ENCODE measurements at places on chromosomes 6 and 20.
A peak's percentile ranks its signal among the peaks of the same experiment; 100 is the strongest.

DNA sequence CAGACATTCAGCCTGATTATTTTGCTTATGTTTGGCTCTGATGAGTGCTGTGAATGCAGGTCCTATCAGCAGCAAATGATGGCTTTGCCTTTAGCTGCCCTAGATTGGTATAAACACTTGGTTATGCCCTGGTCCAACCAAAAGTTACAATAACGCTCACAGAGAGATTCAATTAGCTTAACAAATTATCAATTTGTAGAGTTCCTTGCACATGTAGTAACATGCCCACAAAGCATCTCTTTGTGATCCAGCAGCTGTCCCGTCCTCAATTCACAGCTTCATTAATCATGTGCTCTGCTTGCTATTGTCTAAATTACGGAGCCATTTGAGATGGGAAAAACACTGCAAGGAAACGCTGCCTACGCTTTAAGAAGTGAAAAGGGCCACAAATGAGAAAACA is 457.9 kb downstream of the HDGFL1 start:
- no peaks in the 10 kb centered on the region for H3K27me3 ChIP-seq
- H3K4me3 ChIP-seq, result no peak overlapping the region
- no peaks in the 10 kb centered on the region for H3K4me1 ChIP-seq

- H3K4me1 ChIP-seq, result no peaks in the 10 kb centered on the region
- no peaks in the 10 kb centered on the region for H3K27me3 ChIP-seq
- no peak for DNase-seq
- no peak overlapping the region for H3K4me3 ChIP-seq
- H3K27ac ChIP-seq, result no peak overlapping the region
Observed at GRCh38 chr6:167552961-167553735, 228.3 kb downstream of the TTLL2 start.

DNA sequence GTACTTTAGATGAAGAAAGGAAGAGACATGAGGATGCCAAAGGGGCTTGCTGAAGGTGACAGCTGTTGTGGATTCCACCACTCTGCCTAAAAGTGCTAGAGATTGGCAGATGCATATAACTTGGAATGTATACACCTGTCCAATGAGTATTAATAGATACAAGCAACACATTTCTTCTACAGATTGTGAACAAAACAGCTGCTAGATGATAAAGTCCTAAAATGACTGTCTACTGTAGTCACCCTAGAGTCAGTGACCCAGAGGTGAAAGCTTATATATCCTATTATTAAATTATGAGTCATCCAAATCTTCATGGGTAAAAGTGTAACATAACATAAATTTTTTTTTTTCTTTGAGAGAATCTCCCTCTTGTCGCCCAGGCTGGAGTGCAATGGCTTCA is 5.2 kb downstream of the RNF217 start:
- no peaks in the 10 kb centered on the region for H3K27me3 ChIP-seq
- no peak for DNase-seq
- H3K4me1 ChIP-seq, result peaks cover 3% of the 10 kb centered on the region
- H3K36me3 ChIP-seq, result peaks cover 19% of the 10 kb centered on the region
- no peak overlapping the region for H3K27ac ChIP-seq

DNA sequence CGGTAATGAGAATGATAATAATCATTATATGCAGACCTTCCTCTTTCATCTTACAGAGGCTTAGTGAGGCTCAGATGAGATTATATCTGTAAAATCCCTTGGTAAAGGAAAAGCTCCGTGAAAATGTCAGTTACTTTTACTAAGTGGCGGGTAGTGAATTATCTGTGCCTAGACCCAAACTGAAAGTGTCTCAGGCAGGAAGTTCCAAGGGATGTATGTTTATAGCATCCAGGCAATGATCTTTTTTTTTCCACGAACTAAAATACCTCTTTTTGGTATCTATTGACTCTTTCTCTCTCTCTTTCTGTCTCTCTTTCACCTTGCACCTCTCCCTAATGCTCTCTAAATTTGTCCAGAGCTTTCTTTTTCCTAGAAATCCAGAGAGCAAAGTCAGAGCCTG is 5.0 kb downstream of the TCF21 start:
- H3K36me3 ChIP-seq, result no peaks in the 10 kb centered on the region
- peak overlapping the region; percentile 61 for H3K27ac ChIP-seq
- DNase-seq, result no peak
- no peak overlapping the region for H3K4me3 ChIP-seq
- no peaks in the 10 kb centered on the region for H3K4me1 ChIP-seq
